Heart right ventricle (tissue), 16 donors: ENCODE measurements at places on chromosomes 6 and 20. TPM values are rescaled to one million over a fixed set of nuclear protein-coding genes. Genes with fewer than 3 reads are reported as not detected.

DNA sequence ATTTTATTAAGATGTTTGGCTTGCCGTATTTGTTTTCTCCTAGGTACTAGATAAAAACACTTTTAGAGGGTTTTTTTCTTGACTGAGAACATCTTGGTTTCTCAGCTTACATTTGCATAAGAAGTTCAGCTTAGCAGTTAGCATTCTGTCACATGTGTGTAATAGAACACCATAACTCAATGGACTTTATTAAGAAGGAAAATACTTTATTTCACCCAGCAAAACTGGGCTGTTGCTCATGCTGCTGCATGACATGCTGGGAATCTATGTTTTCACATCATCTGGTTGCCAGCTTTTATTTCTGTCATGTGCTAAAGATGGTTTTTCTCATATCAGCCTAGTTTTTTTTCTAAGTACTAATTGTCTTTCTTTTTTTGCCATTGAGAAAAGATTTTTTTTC is 144.6 kb downstream of the UTRN start:
- DNase-seq, result no peak

OR2H1 gene
- not detected for polyA plus RNA-seq

- DNase-seq, result no peak
These were observed 73.9 kb downstream of the CBFA2T2 start for GRCh38 chr20:33563788-33564187.

DNA sequence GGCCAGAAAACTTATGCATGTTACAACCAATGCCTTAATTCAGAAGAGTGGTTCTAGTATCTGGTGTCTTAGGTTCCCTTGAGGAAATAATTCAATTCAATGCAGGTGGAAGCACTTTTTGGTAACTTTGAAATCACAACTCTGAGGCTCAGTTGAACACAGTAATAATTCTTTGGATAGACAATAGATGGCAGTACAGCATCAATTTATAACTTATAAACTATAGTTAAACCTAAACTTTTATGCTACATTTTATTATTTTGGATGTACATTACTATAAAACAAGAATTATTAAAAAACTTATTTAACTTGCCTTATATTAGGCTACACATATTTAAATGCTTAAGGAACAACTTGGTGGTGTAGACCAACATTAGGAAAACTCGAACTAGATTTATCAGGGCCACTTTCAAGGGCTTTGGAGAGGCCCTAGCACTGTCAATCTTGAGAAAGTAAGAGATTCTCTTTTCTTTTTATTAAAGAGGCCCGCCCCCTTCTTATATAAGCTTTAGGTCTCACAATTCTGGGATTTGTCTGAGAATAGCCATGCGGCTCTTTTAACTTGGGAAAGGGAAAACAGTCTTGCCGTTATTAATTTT is 85.9 kb downstream of the CRYBG1 start:
- no peak for DNase-seq

- DNase-seq, result no peak
These were observed 81.5 kb upstream of the CST7 start for GRCh38 chr20:24867556-24867955.

DNA sequence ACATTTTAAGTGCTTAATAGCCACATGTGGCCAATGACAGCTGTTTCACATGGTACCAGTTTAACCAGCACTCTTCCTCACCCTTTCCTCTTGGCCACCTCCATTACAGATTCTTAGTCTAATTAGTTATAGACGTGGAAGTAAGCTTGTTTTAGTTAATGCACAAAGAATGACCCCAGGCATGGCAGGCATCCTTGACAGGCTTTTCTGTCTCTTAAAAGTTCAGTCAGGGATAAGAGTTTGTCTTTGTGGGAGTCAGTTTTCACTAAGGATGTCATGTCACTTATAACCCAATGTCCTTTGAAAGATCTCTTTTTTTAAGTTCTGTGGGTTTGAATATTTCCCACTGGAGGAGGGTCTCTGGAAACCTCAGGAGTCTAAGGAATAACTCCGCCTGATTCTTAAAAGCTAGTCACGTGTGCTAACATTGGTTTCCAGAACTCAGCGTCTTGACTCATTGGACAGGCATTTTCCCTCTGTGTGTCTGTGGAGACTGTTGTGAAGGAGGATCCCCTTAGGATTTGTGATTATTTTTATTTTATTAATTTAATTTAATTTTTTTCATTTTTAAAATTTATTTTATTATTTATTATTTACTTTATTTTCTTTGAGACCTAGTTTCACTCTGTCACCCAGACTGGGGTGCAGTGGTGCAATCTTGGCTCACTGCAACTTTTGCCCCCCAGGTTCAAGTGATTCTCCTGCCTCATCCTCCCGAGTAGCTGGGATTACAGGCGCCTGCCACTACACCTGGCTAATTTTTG is 171.4 kb downstream of the ZFAND3 start:
- DNase-seq, result no peak

GRCh38 chr6:84771756-84772356 is 7.5 kb upstream of the TBX18 start:
- DNase-seq, result no peak

GRCh38 chr6:88349511-88349910 is 183.4 kb upstream of the CNR1 start:
- no peak for DNase-seq

GRCh38 chr6:7529141-7529540 is 12.3 kb upstream of the DSP start:
- DNase-seq, result no peak

C6orf62 gene
- 41.5 TPM for polyA plus RNA-seq

DNA sequence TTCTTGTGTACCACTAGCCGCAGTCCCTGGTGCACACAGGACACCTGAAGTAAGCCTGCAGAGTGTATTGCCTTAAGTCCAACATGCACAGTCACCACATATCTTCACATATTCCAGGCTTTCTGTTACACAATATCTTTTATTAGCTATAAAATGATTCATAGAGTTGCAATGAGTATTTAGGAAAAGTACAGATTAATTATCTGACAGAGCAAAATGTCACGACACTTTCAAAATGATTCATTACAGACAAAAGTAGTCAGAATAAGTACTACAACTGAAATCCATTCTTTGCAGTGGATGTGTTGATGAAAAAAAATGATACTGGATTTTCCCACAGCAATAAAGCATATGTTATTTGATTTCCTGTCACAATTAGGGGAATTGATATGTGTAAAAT is 199.5 kb upstream of the ASCC3 start:
- DNase-seq, result no peak

GRCh38 chr20:47160992-47161391 is 195.5 kb downstream of the ZMYND8 start:
- DNase-seq, result no peak

DNA sequence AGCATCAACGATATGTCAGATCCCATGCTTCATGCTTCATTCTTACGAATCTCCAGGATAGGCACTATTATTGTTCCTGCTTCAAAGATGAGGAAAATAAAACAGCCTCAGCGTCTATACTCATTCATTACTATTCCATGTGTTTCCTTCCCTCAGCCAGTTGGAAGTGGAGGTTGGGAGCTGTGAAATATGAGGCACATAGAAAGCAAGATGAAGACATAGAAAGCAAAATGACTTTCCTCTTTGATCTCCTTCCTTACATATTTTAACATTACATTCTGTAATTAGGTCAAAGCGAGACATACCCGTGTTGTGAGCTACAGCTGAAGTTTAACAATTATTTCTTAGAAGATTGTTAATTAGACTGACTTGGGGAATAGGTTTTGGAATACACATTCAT is 125.4 kb downstream of the FYN start:
- DNase-seq, result no peak

DNA sequence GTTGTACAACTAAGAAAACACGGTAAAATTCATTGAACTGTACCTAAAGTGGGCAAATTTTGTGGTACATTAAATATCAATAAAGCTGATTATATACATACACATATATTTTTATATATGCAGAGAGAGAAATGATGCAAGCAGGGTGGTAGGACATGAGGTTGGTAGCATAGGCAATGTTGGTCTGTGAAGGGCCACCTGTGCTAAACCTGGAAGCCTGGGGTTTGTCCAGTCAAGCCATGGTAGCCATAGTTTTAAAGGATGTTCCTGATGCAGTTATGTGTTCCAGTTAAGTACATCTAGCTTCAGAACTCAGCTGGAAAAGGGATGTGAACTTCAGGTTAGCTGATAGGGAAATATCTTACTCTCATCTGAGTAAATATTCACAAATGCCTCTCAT is 60.1 kb downstream of the TRIM38 start:
- DNase-seq, result no peak

GRCh38 chr6:84469144-84469543 is 241.7 kb upstream of the CEP162 start:
- DNase-seq, result no peak

LY86 gene
- 1.1 TPM for polyA plus RNA-seq

DNA sequence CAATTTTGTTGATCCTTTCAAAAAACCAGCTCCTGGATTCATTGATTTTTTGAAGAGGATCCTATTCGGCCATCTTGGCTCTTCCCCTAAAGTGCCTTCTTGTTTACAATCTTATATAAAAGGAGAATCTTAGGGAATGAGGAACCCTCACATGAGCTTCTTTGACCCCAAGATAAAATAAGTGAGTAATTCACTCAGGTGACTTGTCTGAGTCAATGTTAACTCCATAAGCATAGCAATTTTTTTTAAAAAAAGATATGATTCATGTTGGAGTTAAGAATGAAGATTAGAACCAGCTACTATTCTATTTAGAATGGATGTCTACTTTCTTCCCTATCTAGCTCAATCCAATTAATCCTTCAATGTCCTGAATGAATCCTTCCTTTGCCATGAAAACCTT is 21.0 kb downstream of the WASF1 start:
- DNase-seq, result no peak

PI16 gene
- 38.6 TPM for polyA plus RNA-seq

DNA sequence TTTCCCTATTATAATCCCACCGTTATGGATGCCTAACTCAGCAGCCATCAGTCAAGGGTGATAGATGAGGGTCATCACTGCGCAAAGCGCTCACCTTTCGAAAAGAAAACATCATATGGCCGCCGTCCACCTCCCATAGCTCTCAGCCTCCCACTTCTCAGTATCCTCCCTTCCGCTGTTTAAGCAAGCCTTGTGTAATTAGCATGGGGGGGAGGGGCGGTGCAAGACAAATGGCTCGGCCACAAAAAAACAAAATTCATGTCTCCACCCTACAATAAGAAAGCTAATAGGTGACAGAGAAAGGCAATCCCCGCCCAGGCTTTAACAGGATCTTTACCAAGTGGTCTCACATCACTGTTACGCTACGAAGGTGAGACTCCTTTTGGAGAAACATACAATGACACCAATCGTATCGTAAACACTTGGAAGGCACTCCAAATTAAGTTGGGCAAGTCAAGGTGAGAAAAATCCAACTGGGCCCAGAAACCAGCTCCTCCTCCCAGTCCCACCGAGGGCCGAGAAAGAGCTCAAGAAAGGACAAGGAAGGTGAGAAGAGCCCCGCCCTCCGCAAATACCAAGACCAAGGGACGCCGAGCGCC is 645 bp downstream of the DDX39B start:
- DNase-seq, result peak; percentile 58

- no peak for DNase-seq
These were observed 158.3 kb downstream of the SYCP2 start for GRCh38 chr20:59774921-59775686.

ULBP2 gene
- not detected for polyA plus RNA-seq

POPDC3 gene
- 50.3 TPM for polyA plus RNA-seq

- no peak for DNase-seq
These were observed 18.4 kb downstream of the EYA4 start for GRCh38 chr6:133259561-133259960.

TSPO2 gene
- not detected for polyA plus RNA-seq

DNA sequence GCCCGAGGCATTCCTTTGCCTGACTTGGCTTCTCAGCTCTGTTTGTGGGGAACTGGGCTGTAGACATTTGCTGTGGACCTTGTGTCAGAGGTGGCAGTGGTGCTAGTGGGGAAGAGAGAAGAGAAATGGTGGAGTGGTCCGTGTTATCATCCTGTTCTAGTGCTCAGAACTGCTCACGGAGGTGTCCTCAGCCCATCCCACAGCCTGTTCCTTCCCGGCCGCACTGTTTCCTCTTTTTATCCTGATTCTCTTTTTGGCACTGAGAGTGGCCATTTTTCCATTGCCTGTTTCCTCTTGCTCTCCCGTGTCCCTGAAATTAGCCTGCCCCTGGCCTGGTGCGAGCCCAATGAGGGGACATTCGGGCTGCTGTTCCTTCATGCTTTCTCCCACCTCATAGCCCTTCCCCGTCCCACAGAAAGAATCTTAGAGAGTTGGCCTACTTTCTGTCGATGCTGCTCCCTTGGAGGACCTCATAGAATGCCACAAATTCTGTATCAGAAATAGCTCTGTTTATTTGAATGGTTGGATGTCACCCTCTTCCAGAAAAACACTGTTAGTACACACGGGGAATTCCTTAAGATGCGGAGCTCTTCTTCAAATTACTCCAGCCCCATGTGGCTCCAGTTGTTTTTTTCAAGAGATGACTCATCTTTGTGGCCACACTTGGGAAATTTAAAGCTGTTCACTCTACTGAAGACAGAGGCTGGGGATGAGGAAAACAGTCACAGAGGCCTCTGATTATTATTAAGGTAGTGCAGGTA is 26.1 kb downstream of the FARS2 start:
- no peak for DNase-seq

- DNase-seq, result no peak
These were observed 41.7 kb downstream of the SYNE1 start for GRCh38 chr6:152595499-152595898.

DNA sequence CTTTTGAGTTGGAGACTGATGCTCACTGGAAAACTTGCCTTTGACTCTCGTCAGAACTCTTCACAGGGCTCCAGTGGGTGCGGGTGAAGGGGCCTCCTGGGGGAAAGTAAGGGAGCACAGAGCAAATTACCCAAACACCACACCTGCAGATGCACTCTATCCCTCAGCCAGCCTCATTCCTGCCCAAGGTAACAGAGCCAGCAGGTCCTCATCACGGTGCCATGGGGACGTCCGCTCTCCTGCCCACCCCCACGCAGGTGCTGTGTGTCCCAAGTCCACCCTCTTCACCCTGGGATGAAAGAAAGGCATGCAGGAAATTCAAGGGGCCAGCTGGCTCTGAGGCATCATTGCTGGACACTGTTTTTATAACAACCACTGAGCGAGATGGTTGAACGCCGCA is 269.0 kb downstream of the SMOC2 start:
- DNase-seq, result no peak

DNA sequence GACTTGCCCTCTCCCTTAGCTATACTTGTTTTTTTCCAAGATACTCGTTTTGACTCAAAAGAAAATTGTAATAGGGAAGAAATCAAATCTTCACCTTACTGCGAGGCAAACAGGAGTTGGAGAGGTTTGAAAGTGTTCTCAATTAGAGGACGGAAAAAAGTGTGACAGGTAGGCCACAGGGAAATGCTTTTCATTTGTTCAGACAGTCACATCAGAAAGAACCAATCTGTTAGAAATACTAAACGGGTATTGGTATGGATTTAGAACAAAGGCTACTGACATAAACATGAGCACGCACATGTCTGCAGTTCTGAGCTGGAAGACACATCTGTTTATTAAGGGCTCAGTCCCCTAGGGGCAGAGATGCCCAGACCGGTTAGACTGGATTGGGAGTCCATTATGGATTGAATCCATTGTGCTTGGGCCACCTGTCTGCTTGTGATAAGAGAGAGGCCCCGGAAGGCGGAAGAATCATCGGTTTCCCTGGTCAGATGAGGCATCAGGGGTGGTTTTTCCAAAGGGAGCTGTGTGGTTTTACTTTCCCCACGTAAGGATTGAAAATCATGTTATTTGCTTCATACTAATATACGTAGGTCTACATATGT is 220.9 kb upstream of the MYLIP start:
- DNase-seq, result no peak

GRCh38 chr6:143215771-143216170 is 155.1 kb downstream of the AIG1 start:
- DNase-seq, result no peak
